ENCODE measurements at places on chromosomes 12 and 14. TPM values are rescaled to one million over a fixed set of nuclear protein-coding genes. Genes with fewer than 3 reads are reported as not detected.

GRCh38 chr12:104154806-104155205 lies 16.8 kb upstream of the NFYB start:
- H3K4me1 ChIP-seq, result no peaks in the 10 kb centered on the region
- H3K27ac ChIP-seq, result no peak overlapping the region
- H3K4me3 ChIP-seq, result no peak overlapping the region
- H3K27me3 ChIP-seq, result no peaks in the 10 kb centered on the region
- DNase-seq, result no peak

DNA sequence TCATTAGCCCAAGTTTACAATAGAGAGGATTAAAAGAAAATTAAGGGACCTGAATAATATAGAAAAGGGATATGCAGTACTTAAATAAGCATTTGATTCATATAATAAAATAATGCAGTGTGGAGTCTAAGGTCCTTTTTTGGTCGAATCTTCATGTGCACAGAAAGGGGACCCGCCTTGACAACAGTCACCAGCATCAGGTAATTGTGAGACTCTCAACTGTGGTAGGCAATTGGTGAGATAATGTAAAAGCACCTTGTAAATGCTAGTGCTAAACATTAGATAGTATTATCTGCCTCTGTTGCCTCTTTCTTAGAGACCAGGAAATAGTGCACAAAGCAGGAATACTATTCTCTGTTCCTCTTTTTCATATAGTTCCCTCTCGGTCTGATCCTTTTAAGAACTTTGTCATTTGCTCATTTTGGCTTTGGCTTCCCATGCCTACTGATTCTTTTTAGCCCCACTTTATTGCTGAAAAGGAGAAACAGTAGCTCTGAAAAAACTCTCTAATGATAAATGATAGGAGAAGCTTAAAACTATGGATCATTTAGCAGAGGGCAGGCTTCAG lies 17.5 kb downstream of the CHPT1 start:
- no peak overlapping the region for H3K4me3 ChIP-seq
- DNase-seq, result no peak
- H3K4me1 ChIP-seq, result peaks cover 4% of the 10 kb centered on the region
- no peaks in the 10 kb centered on the region for H3K36me3 ChIP-seq
- H3K27me3 ChIP-seq, result no peaks in the 10 kb centered on the region

- H3K27ac ChIP-seq, result no peak overlapping the region
- H3K4me1 ChIP-seq, result peaks cover 10% of the 10 kb centered on the region
- no peak for DNase-seq
- H3K36me3 ChIP-seq, result no peaks in the 10 kb centered on the region
Observed at GRCh38 chr14:54348923-54349620, 47.7 kb upstream of the CDKN3 start.

DNA sequence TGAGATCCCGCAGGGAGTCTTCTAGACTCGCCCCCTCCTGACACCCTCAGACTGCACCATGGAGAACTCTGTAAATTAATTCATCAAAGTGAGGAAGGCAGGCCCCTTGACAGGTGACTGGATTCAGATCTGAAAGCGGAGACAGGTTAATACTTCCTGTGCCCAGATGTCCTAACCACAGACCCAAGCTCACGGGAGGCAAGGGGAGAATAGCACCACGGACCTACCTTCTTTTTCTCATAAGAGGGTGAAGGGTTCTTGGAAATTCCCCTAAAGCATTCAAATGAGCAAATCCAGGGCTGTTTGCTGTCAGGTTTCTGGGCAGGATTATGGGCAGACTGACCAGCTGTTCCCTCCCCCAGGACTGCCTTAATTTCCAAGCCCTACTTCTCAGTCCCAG lies 170.0 kb downstream of the ZFP36L1 start:
- peak; percentile 7 for DNase-seq
- H3K4me1 ChIP-seq, result peaks cover 13% of the 10 kb centered on the region
- H3K27ac ChIP-seq, result no peak overlapping the region
- H3K36me3 ChIP-seq, result no peaks in the 10 kb centered on the region

DNA sequence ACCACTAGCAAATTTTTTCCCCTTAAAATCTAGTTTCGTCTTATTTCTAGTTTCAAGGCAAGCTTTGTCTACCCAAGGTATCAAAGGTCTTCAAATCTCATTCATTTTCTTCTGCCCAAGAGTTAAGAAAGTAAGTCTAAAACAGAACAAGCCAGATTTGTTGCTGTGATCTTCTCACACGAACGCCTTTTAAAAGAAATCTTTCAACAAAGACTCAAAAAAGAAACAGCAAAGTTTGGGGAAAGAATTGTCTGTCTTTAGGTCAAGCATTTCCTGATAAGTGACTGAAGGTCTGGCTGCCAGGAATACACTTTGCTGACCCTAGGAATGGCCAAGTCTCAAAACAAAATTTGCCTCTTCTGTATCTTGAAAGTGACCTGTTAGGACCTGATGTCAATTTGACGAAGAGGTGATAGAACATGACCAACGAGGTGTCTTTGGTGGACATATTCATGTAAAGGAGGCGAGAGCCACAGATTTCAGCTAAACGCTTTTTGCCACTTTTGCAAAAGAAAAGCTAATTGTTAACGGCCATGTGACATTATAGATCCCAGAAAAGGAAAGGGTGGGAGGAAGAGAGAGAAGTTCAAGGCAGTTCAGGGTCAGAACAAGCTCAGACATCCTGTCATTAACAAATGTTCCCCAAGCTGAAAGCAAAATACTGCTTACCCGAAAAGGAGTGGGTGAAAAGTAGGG lies 1.7 kb downstream of the CDK17 start:
- H3K27me3 ChIP-seq, result no peaks in the 10 kb centered on the region
- peak overlapping the region; percentile 78 for H3K4me3 ChIP-seq
- H3K27ac ChIP-seq, result peak overlapping the region; percentile 99
- DNase-seq, result peak; percentile 75

- H3K4me3 ChIP-seq, result no peak overlapping the region
- H3K4me1 ChIP-seq, result peaks cover 9% of the 10 kb centered on the region
Observed at GRCh38 chr14:77914073-77914721, 114.3 kb downstream of the ADCK1 start.

- peaks cover 30% of the 10 kb centered on the region for H3K36me3 ChIP-seq
- no peak overlapping the region for H3K4me3 ChIP-seq
- H3K27ac ChIP-seq, result peak overlapping the region; percentile 66
- no peaks in the 10 kb centered on the region for H3K27me3 ChIP-seq
Observed at GRCh38 chr12:53299101-53299453, 418 bp upstream of the MYG1 start.

DNA sequence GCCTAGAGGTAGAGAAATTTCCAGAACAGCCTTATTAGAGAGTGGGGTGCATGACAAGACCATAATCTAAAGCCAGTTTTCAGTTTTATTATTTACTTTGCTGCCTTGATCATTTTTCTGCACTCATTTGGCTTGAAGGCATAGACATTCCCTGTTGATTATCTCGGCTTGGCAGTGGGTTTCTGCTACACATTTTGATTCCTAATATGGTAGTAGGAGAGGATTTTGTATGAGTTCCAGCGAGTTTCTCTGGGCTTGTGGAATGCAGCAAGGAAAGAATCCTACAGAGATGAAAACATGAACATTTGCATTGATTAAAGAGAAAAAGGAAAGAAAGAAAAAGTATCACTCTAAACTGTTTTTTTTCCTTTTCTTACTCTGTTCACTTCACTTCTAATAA lies 281.2 kb downstream of the PAWR start:
- peak; percentile 29 for DNase-seq
- H3K27me3 ChIP-seq, result no peaks in the 10 kb centered on the region
- no peak overlapping the region for H3K27ac ChIP-seq
- no peak overlapping the region for H3K4me3 ChIP-seq
- H3K4me1 ChIP-seq, result no peaks in the 10 kb centered on the region
- no peaks in the 10 kb centered on the region for H3K36me3 ChIP-seq

Gene SDR9C7
- total RNA-seq, result not detected

Gene TDRD9
- total RNA-seq, result 8.2 TPM

Gene SERPINA5
- not detected for total RNA-seq

Measured in lung (tissue), 17 donors.